SJCRH30 (cell line): ENCODE measurements at places on chromosomes 12 and 14. TPM values are rescaled to one million over a fixed set of nuclear protein-coding genes. Genes with fewer than 3 reads are reported as not detected.
A peak's percentile ranks its signal among the peaks of the same experiment; 100 is the strongest.

DNA sequence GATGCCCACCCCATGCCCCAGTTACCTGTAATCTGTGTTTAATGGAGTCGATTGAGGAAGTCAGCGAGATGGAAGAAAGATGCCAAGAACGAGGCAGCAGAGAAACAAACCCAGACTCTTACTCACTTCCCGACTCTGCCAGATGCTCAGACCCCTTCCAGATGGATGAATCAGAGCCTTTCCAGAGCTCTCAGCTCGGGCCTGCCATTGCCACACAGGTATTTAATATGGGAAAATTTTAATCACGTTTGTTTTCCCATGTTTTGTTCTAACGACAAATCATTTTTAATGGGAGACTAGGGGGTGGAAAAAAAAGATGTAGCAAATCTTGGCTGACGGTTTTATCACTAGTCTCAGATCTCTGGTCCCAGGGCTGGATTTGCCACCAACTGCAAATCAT, 72.5 kb upstream of the SRRM4 start:
- no peak overlapping the region for H3K4me3 ChIP-seq
- H3K27me3 ChIP-seq, result no peaks in the 10 kb centered on the region
- DNase-seq, result no peak
- no peaks in the 10 kb centered on the region for H3K4me1 ChIP-seq
- no peaks in the 10 kb centered on the region for H3K36me3 ChIP-seq

- DNase-seq, result peak; percentile 65
- H3K27me3 ChIP-seq, result no peaks in the 10 kb centered on the region
- H3K27ac ChIP-seq, result no peak overlapping the region
Observed at GRCh38 chr14:52299692-52300278, 14.3 kb upstream of the PTGER2 start.

- no peak overlapping the region for H3K4me3 ChIP-seq
- no peaks in the 10 kb centered on the region for H3K36me3 ChIP-seq
- H3K27ac ChIP-seq, result no peak overlapping the region
- DNase-seq, result no peak
- H3K27me3 ChIP-seq, result no peaks in the 10 kb centered on the region
- no peaks in the 10 kb centered on the region for H3K4me1 ChIP-seq
Observed at GRCh38 chr14:72699852-72700257, 194.0 kb downstream of the DPF3 start.

GRCh38 chr12:32476446-32476845, 77.1 kb downstream of the FGD4 start:
- no peak overlapping the region for H3K4me3 ChIP-seq
- H3K4me1 ChIP-seq, result peaks cover 25% of the 10 kb centered on the region
- no peaks in the 10 kb centered on the region for H3K27me3 ChIP-seq
- H3K27ac ChIP-seq, result no peak overlapping the region

KRT1 gene
- not detected in 2 replicates for total RNA-seq

DNA sequence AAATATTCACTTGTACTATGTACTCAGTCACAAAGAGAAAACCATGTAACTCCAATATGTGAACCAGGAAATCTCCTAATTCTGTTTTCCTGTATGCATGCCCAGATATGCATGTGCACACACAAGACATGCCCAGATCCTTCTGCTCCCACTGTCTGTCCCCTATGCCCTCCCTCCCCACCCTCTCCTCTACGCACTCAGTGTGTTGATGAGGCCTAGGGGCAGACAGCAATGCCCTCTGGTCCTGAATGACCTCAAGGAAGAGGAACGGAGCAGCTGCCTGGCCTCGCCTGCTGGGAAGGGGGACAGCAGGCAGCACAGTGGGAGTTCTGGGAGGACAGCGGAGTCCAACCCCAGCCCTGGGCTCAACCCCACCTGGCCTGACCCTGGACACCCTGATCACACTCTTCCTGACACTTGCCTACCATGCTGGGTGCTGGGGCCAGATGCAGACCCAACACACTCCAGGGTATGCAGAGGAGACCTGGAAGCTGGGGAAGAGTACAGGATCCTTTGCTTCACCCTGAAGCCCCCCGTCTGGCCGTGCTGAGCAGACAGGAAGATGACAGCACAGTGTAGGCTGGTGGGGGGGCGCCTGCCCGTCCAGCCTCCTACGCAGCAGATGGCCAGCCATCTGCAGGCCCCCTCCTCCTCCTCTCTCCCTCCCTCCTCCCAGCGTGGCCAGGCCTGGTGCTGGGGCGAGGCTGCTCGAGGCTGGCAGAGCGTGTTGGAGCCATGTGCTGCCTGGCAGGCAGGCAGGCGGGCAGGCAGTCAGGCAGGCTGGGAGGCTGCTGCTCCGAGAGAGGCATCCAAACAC, 106.6 kb upstream of the NCOR2 start:
- no peak overlapping the region for H3K4me3 ChIP-seq
- H3K27ac ChIP-seq, result peak overlapping the region; percentile 16
- DNase-seq, result peak; percentile 58
- H3K36me3 ChIP-seq, result no peaks in the 10 kb centered on the region
- H3K27me3 ChIP-seq, result no peaks in the 10 kb centered on the region
- peaks cover 29% of the 10 kb centered on the region for H3K4me1 ChIP-seq

DNA sequence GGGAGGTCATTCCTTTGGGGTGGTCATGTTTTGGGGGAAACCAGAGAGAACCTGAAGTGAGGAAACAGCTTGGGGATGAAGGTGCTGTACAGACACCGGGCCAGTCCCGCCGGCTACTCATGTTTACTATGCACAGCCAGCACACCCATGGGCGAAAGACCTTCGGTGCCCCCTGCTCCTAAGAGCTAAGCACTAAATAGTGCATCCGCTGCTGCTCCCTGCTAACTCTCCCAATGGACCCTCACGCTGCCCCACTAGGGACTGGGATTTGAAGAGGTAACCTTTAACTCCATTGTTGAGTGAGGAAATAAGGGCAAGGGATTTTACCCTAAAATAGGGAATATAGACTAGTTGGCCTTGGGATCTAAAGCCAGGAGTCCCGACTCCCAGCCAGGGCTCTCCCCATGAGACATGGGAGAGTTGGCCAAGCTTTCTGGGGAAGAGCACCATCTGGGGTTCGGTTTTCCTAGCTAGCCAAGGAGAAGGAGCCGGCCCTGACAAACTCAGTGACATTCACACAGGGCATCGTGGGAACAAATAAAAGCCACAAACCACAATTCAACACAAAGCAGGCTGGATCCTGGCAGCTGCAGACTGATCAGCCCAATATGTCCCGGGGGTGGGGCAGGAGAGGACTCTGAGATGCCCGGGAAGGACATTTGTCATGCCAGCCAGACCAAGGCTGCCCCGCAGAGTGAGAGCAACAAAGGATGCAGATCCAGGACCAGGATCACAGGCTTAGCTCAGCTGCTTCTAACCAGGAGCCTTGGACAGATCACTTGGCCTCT, 91.7 kb downstream of the SINHCAF start:
- peak overlapping the region; percentile 32 for H3K4me3 ChIP-seq
- peak; percentile 88 for DNase-seq
- H3K36me3 ChIP-seq, result no peaks in the 10 kb centered on the region
- peaks cover 24% of the 10 kb centered on the region for H3K4me1 ChIP-seq

DNA sequence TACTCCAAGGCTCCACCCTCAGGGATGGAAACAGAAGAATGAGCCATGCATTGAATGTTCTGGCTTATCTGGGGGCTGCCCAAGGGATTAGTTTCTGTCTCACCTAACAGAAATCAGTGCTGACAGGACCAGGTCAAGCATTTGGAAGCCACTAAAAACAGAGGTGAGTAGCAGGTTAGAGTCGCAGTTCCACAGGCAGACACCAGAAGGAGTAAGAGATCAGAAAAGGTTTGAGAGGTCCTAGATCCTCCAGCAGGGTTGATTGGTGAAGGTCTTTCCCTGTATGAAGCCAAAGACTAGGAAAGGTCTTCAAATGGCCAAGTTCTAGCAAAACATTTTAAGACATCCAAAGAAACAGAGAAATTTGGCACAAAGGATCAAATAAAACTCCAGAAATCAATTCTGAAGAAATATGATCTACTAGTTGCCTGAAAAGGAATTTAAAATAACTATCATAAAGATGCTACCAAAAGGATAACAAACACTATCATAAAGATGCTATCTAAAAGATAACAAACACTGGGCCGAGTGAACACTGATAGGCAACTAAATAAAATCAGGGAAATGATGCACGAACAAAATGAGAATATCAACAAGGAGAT, 19.5 kb upstream of the TTC9 start:
- peaks cover 5% of the 10 kb centered on the region; the same call in 1 of the 2 replicates for H3K4me1 ChIP-seq
- H3K4me3 ChIP-seq, result no peak overlapping the region
- H3K27me3 ChIP-seq, result no peaks in the 10 kb centered on the region
- DNase-seq, result peak; percentile 62
- no peak overlapping the region for H3K27ac ChIP-seq

GRCh38 chr14:33377596-33378390, 439.1 kb downstream of the NPAS3 start:
- H3K4me3 ChIP-seq, result no peak overlapping the region
- DNase-seq, result no peak
- H3K27me3 ChIP-seq, result no peaks in the 10 kb centered on the region
- H3K27ac ChIP-seq, result no peak overlapping the region

DNA sequence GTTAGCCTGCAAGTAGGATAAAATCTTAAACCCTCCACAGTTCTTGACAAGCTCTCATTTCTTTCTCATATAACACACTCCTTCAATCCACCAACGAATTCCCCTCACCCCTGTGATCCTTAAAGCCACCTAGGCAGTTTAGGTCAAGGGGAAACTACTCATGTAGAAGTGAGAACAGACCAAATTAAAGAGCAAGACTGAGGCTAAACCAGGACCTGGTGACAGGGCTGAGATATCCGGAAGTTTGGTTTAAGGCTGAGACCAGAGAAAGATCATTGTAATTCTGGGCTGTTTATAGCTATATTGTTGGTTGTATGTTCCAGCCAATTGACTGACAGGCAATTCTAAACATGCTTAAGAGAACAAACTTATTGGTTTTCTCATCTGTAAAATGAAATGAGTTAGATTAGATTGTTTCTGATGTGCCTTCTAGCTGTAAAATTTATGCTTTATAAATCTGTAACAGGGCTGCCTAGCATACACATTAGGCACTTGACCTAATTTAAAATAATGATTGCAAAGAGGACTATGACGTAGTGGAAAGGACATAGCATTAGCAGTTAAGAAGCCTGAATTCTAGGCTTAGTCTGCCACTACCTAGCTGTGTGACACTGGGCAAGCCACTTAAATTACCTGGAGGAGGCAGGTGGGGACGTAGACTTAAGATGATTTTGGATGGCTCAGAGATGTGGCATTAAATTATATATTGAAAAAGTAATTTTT, 53.9 kb upstream of the PTGR2 start:
- peaks cover 21% of the 10 kb centered on the region for H3K4me1 ChIP-seq
- H3K36me3 ChIP-seq, result no peaks in the 10 kb centered on the region
- no peak overlapping the region for H3K27ac ChIP-seq
- H3K4me3 ChIP-seq, result no peak overlapping the region

GRCh38 chr12:132124766-132125425, 19.2 kb downstream of the DDX51 start:
- no peaks in the 10 kb centered on the region for H3K27me3 ChIP-seq
- DNase-seq, result no peak
- peaks cover 48% of the 10 kb centered on the region for H3K36me3 ChIP-seq
- H3K4me1 ChIP-seq, result no peaks in the 10 kb centered on the region
- no peak overlapping the region for H3K27ac ChIP-seq

- no peak overlapping the region for H3K4me3 ChIP-seq
- peaks cover 5% of the 10 kb centered on the region; the same call in 1 of the 2 replicates for H3K4me1 ChIP-seq
- H3K36me3 ChIP-seq, result no peaks in the 10 kb centered on the region; the same call in 1 of the 2 replicates
- no peak for DNase-seq
Observed at GRCh38 chr12:63777340-63777739, 2.4 kb upstream of the RXYLT1 start.

- H3K4me3 ChIP-seq, result peak overlapping the region; percentile 94
- peaks cover 2% of the 10 kb centered on the region; the same call in 1 of the 2 replicates for H3K4me1 ChIP-seq
- no peak for DNase-seq
- peaks cover 42% of the 10 kb centered on the region for H3K36me3 ChIP-seq
- H3K27ac ChIP-seq, result peak overlapping the region; percentile 92
- H3K27me3 ChIP-seq, result no peaks in the 10 kb centered on the region
Observed at GRCh38 chr14:23093991-23094665, 808 bp downstream of the ACIN1 start.

TMTC2 gene
- 6.5 and 7.5 TPM in 2 replicates for total RNA-seq

GRCh38 chr12:105222726-105223351, 13.1 kb downstream of the APPL2 start:
- H3K4me1 ChIP-seq, result no peaks in the 10 kb centered on the region
- H3K27me3 ChIP-seq, result no peaks in the 10 kb centered on the region
- H3K4me3 ChIP-seq, result no peak overlapping the region
- no peak overlapping the region for H3K27ac ChIP-seq
- no peak for DNase-seq

- no peaks in the 10 kb centered on the region for H3K36me3 ChIP-seq
- H3K4me1 ChIP-seq, result no peaks in the 10 kb centered on the region
- no peak overlapping the region for H3K27ac ChIP-seq
- no peak for DNase-seq
Observed at GRCh38 chr12:78316631-78317468, 486.2 kb downstream of the NAV3 start.
